ENCODE measurements at places on chromosomes 6 and 20. TPM values are rescaled to one million over a fixed set of nuclear protein-coding genes. Genes with fewer than 3 reads are reported as not detected.

GRCh38 chr6:100657678-100658330 is 193.1 kb upstream of the SIM1 start:
- DNase-seq: no peak

DNA sequence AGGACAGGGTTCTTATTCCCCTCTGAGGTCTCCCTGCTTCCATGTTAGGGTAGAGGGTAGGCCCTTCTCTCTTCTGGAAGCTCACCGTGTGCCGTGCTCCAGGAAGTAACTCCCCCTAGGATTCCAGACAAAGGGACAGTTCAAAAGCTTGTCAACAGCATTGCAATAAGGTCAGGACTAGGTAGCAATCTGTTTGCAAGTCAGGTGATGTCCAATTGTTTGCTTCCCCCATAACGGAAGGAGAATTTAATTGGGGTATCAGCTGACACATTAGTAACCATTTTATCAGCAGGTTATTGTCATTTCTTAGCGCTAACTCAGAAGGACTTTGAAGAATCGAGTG is 41.9 kb downstream of the SYNJ2 start:
- no peak for DNase-seq

DNA sequence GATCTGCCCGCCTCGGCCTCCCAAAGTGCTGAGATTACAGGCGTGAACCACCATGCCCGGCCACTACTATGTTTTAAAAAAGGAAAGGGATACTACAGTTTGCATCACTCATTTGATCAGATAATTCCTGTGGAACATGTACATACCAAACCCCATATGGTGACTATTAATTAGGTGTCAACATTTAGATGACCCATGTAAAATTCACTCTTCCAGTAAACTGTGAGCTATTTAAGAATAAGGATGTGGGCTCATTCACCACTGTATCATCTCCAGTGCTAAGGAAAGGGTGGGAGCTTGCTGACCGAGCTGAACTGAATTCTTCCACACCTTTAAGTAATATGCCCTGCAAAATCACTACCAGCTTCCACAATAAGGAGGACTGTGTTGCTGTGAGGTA is 127.5 kb downstream of the BTBD9 start:
- DNase-seq: no peak

GRCh38 chr6:77834591-77834996 is 181.8 kb downstream of the MEI4 start:
- no peak for DNase-seq

DNA sequence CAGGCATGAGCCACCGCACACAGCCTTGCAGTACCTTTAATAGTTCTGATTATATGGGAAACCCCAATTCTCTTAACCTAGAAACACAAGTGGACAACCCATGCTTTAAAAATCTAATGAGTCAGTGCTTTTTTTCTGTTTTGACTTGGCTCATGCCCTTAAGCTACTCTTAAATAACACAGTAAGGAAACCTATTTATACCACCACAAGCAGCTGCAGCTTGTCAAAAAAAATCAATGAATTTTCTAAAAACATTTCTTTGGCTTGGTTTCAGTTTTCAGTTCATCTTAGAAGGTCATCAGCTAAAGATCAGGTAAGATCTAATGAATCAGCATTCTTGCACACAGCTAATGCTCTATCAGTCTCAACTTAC is 124.1 kb upstream of the DST start:
- no peak for DNase-seq

DNA sequence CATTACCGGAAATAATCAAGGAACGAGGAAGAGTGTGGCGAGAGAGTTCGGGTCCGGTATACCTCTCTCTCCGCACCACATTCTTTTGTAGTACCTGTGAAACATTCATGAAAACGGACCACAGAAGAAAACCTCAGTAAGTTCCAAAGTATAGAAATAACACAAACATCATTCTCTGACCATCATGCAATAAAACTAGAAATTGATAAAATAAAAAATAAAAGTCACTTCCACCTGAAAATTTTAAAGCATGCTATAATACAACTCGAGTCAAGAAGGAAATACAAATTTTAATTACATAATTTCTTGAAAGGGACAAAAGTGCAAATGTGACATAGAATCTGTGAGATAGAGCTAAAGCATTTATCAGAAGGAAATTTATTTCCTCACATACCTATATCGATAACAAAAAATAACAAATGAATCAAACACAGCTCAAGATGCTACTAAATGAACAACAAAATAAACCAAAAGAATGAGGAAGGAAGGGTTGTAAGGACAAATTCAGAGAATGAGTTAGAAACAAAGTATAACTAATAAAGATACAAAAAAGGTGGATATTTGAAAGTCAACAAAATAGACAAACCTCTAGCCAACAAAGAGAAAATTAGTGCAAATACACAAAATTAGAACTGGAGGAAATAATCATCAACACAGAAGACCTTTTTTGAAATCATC is 84.2 kb downstream of the TRIM27 start:
- no peak for DNase-seq

DNA sequence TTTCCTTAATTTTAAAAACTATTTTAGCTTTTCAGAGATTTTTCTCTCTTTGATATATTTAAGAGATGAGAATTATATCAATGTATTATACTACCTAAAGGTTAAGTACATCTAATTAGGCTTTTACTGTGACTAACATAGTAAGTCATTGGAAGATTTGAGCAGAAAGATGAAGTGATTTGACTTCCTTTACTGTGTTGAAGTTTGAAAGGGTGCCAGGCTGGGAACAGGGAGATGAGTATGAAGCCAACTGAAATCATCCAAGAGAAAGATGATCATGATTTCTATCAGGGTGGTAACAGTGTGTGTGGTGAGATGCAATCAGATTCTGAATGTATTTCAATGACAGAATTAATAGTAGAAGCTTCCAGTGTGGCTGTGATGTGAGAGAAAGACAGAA is 87.3 kb downstream of the TRDN start:
- DNase-seq: no peak

DNA sequence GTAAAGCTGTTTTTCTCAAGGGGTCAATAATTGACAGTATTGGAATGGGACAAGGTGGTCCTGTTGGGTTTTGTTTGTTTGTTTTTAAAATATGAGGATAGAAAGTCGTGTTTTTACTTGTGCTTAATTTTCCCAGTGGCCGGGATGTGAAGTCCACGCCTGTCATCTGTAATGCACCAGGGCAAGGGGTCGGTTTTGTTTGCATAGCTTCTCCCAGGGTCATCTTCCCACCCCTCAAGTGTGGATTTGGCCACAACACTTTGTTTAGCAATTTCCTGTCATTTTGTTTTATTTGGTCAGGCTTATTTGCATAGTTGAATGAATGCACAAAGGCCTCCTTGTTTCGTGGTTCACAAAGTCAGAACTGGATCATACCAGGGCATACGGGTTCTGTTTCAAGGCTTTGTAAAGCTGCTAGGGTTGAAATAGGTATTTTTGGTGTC is 29.8 kb downstream of the SYNJ2 start:
- DNase-seq: no peak

GRCh38 chr6:64258752-64259151 is 623.1 kb downstream of the PHF3 start:
- DNase-seq: no peak

GRCh38 chr6:160118620-160119229 is 2.9 kb upstream of the SLC22A1 start:
- DNase-seq: no peak

GRCh38 chr20:45592574-45593189 is 13.6 kb upstream of the WFDC8 start:
- no peak for DNase-seq

- DNase-seq: no peak
Observed at GRCh38 chr6:24683297-24684296, 16.7 kb downstream of the ACOT13 start.

DNA sequence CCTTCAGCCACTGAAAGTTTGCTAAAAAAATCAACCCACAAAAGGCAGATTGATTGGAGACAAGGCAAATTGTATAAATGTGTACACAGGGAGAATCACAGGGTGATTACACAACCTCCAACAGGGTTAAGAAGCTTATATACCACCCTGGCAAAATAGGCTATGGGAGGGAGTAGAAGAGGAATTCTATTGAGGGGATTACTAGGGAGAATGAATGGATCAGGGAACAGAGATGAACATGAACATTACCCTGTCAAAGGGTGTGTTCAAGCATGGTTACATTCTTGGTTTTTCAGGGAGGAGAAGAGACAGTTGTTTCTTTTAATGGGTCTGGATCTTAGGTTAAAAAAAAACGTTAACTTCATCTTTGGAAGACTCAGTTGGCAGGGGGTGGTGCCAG is 5.1 kb upstream of the MRS2 start:
- DNase-seq: no peak

GRCh38 chr20:31594558-31595379 is 10.3 kb upstream of the ID1 start:
- DNase-seq: no peak

- DNase-seq: no peak
Observed at GRCh38 chr6:138691595-138692057, 81.9 kb upstream of the CCDC28A start.

- DNase-seq: no peak
Observed at GRCh38 chr6:18306977-18307376, 42.6 kb upstream of the DEK start.

Gene TAAR1
- not detected for total RNA-seq

Gene LY6G6D
- not detected for total RNA-seq

Gene RAET1L
- 75.1 TPM for total RNA-seq

Gene DDX43
- 0.11 TPM for total RNA-seq

Data from esophagus squamous epithelium (tissue), 5 donors.